ENCODE measurements at places on chromosomes 16 and 17. TPM values are rescaled to one million over a fixed set of nuclear protein-coding genes. Genes with fewer than 3 reads are reported as not detected.

DNA sequence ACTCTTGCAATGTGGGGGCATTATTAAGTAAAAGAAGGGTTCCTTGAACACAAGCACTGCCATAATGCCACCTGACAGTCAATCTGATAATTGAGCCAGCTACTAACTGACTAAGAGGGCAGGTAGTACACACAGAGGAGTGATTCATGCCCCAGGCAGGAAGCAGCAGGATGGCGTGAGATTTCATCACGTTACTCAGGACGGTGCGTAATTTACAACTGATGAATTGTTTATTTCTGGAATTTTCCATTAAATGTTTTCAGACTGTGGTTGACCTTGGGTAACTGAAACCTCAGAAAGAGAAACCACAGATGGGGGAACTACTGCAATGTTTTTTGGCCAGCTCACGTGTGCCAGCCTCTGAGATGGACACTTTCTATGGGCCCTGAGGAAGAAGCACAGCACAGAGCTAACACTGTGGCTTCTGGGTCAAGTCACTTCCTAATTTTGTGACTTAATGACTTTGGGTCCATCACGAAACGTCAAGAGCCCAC lies 46.7 kb downstream of the C17orf67 start:
- DNase-seq: peak; percentile 34

- no peak for DNase-seq
Observed at GRCh38 chr17:4934173-4934979, 2.3 kb downstream of the GP1BA start.

DNA sequence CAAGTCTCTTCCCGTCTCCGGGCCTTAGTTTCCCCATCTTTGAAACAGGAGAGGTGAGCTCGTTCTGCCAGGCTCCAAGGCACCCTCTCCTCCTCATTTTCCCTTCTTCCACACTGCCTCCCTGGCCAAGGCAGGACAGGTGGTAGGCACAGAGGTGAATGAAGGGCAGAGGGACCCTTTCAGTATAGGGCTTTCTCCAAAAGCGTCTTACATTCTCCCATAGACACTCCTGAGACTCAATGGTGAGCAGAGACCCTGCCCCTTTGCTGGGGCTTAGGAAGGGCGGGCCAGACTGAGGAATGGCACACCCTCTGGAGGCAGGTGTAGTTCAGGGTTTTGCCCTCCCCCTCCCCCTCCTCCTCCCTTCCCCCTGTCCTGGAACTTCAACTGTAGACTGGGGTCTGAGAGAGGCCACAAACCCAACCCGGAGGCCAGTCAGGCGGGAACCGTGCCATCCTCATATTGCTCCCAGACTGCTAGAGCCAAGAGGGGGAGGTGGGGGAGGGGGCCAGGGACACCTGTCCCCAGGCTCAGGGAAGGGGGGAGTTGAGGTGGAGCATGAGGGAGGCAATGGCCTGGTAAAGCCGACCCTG lies 1.9 kb downstream of the PLEKHH3 start:
- DNase-seq: no peak

- no peak for DNase-seq
Observed at GRCh38 chr16:71230122-71230845, at the start of gene HYDIN. Gene HYDIN, minus strand, starts transcription at chr16:71230722. Its CDS starts 43,827 bp downstream, at chr16:71186895.

GRCh38 chr17:37247825-37248224 lies 128.0 kb upstream of the C17orf78 start:
- no peak for DNase-seq

GRCh38 chr17:32629563-32630190 lies 142.9 kb downstream of the CDK5R1 start:
- DNase-seq: no peak

- DNase-seq: no peak
Observed at GRCh38 chr16:50252082-50252611, 14.2 kb upstream of the ADCY7 start.

GRCh38 chr17:62760945-62761267 lies 47.2 kb downstream of the MARCHF10 start:
- no peak for DNase-seq

The FSCN2 gene
- total RNA-seq: 0.52 TPM

The MYH2 gene
- total RNA-seq: not detected

The SULT1A1 gene
- total RNA-seq: 8.4 TPM

The HOXB13 gene
- not detected for total RNA-seq
